ENCODE measurements at places on chromosomes 12 and 14.

GRCh38 chr14:103862393-103862782 lies 15.0 kb upstream of the PPP1R13B start:
- peak; percentile 59 for DNase-seq

DNA sequence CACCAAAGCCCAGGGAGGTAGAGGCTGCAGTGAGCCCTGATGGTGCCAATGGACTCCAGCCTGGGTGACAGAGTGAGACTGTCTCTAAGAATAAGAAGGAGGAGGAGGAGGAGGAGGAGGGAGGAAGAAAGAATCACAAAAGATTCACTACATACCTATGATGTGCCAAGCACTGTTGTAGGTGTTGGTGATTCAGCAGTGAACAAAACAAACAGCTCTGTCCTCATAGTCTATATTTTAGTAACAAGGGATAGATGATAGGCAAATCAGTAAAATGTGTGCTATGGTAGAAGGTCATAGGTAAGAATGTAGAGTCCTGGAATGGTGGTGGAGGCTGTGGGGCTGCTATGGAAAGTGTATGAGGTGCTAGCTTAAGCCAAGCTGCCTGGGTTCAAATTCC lies 18.0 kb upstream of the ABHD12B start:
- no peak for DNase-seq

GRCh38 chr12:12398026-12398859 lies 41.4 kb downstream of the BORCS5 start:
- DNase-seq: peak; percentile 95

- DNase-seq: peak; percentile 5
Measured at GRCh38 chr14:98138666-98139065, 1133.3 kb downstream of the BCL11B start.

DNA sequence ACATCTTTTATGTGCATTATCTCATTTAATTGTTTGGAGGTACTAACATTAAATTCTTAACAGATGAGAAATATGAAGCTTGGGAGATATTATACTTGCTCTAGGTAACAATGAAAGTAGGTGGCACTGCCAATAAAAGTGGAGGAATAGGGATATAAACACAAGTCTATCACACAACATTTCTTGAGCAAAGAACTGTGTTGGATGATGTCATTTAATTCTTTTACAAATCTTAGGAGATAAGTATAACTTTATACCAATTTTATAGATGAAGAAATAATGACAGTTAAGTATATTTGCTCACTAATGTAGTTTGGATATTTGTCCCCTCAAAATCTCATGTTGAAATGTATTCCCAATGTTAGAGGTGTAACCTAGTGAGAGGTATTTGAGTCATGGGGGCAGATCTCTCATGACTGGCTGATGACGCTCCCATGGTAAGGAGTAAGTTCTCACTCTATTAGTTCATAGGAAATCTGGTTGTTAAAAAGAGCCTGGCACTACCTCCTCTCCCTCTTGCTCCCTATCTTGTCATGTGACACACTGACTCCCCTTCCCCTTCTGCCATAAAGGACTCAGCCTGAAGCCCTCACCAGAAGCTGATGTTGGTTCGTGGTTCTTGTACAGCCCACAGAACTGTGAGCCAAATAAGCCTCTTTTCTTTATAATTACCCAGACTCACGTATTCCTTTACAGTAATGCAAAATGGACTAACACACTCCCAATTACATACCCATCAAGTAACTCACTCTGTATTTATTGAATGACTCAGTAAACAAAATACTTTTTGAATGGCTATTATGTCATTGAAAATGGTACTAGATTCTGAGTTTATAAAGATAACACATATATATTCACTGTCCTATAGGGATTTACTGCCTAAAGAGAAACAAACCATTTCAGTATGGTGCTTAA lies 146.8 kb upstream of the KITLG start:
- DNase-seq: peak; percentile 15

DNA sequence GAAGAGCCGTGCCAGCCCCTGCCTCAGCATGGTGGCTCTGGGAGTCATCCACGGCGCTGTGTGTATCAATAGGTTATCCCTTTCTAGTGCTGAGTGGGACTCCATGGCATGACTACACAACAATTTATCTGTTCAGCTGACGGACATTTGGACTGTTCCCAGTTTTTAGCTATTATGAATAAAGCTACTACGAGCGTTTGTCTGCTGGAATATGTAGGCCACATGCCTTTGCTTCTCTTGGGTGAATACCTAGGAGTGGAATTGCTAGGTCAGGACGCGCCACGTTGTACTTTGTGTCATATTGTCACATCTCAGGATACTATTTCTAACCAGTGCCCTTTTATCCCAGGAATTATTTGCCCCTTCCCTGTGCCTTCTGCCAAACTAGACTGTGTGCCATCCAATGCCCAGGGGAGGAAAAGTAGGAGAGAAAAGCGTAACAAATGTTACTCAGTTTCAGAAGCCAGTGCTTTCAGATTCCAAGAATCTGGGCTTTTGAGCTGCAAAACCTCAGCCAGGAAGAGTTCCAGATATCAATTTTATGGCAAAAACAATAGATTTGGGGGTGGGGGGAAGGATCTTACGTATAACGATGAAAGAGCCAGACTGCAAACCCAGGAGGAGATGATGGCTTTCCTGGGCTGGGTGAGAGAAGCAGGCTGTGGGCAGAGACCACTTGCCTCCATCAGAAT lies 62.5 kb upstream of the NCOR2 start:
- DNase-seq: peak; percentile 61

- DNase-seq: peak; percentile 68
Measured at GRCh38 chr12:11553871-11554533, 95.5 kb upstream of the ETV6 start.

DNA sequence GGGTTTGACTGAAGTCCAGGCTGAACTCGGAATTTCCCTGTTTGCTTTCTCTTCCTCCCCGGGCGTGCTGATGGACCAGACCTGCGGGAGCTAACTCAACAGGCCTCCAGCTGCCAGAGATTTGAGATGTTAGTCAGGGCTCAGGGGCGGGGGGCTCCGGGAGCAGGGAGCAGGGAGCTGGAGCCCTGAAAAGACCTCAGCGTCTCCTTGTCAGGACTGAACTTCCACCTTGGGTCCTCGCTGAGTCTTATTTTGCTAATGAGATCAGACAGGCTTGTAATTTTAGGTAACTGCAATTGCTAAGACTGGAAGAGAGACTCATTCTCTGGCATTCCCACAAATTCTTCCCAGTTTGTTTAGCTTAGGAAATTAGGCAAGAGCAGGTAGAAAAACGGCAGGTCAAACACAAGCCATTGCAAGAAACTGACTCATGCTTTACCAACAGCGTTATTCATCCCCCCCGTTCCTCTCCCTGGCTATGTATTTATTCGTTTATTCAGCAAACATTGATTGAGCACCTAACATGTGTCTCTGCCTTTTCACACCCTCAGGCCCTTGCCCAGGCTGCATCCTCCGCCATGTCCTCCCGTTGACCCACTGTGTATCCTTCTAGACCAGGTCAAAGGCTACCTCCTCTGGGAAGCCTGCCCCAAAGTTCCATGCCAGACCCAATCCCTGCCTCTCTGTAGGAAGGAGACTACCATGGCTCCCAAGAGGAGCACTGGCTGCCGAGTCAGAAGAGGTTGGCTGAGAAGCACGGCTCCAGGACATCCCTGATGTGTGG lies 80.4 kb upstream of the DIO3 start:
- DNase-seq: peak; percentile 57

DNA sequence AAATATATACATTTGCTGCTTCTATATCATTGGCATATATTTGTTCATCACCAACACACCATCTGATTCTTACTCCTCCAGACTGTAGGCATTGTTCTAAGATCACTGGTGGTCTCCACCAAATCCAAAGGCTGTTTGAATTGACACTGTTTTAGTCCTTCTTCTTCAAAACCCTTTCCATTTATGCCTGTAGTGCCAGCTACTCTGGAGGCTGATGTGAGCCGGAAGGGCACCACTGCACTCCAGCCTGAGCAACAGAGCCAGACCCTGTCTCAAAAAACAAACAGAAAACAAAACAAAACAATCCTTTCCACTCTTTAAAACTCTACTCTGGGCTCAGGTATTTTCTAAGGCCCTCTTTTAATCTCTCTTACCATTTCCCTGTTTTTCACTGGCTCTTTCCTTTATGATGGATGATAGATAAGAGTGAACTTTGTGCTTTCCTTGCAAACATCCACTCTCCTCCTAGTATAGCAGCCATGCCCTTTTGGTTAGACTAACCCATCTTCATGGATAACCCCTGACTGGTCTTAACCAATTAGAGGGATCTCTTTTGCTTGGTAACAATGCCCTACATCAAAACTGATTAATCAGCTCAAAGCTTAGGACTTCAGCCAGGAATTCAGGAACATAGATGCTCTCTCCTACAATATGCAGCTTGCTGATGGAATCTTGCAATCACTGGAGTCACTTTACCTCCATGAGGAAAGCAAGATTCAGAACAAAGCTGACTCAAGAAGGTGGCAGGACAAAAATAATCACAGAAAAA lies 24.9 kb downstream of the SPTSSA start:
- DNase-seq: peak; percentile 18

- DNase-seq: peak; percentile 52
Measured at GRCh38 chr14:61077951-61078720, 97.1 kb downstream of the SLC38A6 start.

- no peak for DNase-seq
Measured at GRCh38 chr12:66044731-66045130, 85.8 kb downstream of the LLPH start.

DNA sequence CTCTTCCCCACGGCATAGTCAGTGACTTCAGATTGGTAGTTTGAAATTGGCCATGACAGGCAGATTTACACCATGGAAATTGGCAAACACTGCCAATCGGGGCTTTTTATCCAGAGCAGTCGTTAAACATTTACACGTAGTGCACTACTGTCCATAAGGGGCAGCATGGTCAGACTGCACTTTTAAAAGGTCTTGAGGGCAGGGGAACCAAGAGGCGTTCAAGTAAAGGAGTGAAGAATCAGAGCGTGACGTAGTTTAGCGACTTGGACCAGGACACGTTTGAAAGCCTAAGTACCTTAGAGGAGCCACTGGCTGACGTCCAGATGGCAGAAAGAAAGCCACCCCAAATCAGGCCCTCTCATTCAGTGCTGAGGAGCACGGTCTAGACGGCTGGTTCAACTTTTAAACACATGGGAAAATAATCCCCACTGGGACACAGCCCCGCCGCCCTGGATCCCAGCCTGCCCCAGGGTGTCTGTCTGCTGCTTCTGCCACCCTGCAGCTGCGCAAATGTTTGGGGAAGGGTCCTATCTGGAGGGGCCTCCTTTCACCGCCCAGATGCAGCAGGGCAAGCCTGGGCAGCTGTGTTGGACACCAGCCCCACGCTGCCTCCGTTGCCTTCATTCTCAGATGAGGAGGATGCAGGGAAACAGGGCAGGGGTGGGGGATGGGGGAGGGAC lies 52.5 kb upstream of the PPP2R5C start:
- DNase-seq: no peak

DNA sequence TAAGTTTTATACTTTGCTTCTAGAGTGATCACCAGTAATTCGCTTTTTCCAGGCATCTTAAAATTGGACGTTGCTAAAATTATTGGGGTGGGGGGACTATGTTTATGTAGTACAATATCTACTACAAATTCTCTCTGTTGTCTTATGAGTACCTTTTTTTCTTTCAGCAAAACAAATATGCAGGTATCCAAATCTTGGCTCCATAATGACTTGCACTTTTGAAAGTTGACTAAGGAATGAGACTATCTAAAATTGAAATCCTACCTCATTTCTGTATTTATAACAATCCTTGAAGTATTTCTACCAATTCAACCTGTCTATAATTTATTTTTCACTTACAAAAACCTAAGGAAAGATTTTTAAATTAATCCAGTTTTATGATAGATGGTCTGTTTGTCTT lies 2.4 kb downstream of the DYNC1H1 start:
- no peak for DNase-seq

DNA sequence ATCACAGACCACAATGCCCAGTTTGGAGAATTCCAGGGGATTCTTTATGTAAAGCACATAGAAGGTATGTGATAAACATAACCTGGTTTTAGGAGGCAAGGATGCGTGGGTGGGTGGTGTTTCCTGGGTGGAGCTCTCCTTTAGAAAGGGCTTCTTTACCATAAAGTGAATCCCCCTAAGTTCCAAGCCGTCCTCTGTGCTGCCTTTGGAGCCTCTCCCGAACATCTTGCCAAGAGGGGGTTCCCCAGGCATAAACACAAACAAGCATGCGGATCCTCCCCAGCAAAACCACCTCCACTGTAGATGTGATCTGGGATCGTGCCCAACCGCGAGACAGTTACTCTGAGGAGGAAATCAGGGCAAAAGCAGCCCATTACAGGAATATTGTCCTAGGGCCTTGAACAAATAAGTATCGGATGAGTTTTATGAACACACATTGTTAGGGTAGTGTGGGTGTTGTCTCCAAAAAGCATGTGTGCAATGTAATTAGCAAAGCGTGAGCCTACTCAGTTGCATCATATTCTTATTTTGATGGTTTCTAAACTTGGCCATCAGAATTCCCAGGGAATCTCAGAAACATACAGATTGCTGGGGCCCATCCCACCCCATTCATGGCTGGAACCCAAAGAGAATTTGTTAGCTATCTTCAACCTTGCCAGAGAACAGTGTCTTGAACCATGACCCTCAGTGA lies 48.8 kb upstream of the CORO1C start:
- DNase-seq: peak; percentile 62

DNA sequence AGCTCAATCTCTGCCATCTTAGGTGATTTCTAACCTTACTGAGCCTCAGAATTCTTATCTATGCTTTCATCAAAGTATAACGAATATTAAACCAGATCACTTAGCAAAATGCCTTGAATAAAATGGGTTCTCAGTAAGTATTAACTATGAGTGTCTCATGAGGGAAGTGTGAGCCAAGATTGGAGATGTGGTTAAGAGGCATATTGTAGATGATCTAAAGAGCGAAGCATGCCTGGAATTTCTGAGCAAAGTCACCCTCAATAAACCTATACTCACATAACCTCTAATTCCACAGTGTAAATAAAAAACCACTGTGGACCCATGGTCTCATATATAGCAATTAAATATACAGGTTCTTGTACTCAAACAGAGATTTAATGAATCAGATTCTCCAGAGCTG lies 193.1 kb upstream of the FSCB start:
- peak; percentile 27 for DNase-seq

All from fibroblast of the aortic adventitia (primary cell).